Endothelial cell of umbilical vein (primary cell): ENCODE measurements at places on chromosomes 6 and 20. TPM values are rescaled to one million over a fixed set of nuclear protein-coding genes. Genes with fewer than 3 reads are reported as not detected.

DNA sequence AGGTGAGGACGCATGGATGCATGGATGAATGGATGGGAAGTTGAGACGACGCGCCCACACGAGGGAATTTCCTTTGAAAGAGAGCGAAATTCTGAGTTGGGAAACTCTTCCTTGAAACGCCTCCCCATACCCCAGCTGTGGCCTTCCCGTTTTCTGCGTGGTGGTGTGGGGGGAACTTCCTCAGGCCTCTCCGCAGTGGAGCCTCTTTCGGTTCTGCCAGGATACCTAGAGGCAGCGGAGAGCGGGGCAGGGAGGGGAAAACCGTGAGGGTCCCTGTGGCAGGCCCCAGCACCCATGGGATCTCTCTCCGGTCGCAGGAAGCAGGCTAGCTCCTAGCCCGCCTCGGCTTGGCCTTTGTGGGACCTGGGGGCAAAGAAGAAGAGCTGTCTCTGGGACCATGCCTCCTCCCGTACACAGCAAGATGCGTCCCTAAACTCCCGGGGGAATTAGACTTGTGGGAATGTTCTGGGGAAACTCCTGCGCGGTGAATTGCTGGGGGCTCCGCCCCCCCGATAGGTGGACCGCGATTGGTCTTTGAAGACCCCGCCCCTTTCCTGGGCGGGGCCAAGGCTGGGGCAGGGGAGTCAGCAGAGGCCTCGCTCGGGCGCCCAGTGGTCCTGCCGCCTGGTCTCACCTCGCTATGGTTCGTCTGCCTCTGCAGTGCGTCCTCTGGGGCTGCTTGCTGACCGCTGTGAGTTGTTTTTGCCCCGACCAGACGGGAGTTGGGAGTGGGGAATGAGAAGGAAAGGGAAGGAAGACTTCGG is at the start of gene CD40:
TSS of gene CD40 (plus strand) at position 611 of the 764 bp plus-strand sequence. CDS start at position 641, 30 bp downstream.
- peak; percentile 84 for DNase-seq

GRCh38 chr6:654136-654535 is 2.8 kb downstream of the HUS1B start:
- DNase-seq: peak; percentile 10

DNA sequence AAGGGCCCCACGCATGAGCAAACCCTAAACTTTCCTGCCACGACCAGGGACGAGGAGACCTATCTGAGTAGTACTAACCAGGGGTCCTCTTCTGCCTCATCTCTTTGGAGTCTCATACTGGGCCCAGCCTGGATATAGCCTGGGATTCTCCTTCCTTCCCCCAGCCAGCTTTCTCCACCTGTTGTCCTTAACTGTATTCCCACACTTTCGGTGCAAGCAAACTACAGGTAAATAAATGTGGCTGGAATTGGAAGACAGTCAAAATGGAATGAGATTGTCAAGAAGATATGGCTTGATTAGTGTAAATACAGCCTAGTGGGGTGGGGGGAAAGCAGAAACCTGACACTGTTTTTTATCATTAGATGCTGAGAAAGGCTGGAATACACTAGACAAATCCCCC is 23.5 kb upstream of the LY86 start:
- no peak for DNase-seq

GRCh38 chr20:33282991-33283555 is at the start of gene BPIFB1:
Gene BPIFB1 (plus strand): TSS chr20:33283214. CDS start chr20:33286074, 2,860 bp downstream.
- DNase-seq: no peak

DNA sequence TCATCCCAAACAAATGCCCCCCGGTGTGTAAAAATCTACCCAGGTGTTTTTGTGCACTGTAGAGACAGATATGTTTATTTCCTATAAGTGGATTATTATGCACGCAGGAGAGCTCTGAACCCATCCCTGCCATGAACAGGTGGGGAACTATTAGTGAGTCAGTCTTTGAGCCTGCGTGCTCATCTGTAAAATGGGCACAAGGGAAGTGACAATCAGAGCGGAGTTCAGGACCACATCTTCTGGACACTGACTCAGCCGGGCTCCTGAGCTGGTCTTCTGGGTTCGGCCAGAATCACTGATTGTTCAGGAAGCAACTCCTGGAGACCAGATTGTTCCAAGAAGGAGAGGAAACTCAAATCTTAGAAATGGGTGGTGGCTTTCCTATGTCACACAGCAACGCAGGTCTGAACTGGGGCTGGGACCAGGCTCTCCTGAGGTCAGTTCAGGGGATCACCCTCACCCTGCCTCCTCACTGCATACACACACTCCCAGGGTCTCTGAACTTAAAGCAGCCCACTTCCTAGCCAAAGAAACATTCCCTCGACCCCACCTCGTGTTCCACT is 27.3 kb upstream of the TGM2 start:
- DNase-seq: no peak

DNA sequence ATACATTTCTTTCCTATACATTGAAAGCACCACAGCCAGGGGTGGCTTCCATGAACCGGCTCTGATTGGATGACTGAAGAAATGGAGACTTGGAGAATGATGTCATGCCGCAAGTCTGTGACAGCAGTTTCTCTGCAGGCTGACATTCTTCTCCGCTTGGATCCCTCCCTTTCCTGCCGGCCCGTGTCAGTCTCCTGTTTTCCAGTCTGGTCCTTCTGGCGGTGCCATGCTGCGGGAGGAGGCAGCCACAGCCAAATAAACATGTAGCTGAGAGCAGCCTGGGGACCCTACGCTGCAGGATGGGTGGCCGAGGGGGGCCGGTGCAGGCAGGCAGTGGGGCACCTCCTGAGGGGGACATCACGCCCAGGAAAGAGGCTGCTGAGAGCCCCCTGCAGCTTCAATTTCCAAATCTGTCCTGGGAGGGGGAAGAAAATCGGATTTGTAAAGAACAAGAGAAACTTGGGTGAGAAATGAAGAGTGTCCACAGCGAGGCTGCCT is 178.0 kb downstream of the TAF4 start:
- DNase-seq: no peak

DNA sequence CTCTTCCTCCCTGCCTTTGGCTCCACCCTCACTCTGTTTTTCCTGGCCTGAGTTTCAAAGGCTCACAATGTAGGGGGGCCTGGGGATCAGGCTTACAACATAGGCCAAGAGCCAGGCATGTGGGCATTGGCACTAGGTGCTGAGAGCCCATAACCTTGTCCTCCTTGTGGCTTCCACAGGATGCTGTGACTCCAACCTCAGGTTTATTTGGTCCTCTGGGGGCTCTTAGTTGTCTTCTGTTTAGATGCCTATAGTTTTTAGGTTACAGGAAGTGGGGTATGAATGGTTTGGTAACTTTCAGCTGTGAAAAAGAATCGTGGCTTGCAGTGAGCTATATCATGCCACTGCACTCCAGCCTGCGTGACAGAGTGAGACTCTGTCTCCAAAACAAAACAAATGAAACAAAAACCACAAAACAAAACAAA is 25.6 kb downstream of the MMP24 start:
- no peak for DNase-seq

DNA sequence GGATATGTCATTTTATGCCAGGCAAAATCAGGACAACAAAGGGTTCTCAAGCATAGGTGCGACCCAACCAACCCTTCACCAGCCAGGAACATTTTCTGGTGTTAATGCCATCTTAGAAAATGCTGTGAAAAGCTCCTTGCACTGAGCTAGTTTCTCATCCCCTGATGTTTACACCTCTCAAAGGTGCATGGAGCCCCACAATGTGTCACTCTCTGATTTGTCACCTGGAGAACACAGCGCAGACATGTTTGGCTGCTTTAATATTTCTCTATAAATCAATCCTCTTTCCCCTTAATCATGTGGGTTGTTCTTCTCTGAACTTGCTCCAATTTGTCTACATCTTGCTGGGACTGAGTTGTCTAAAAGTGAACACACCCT is 244.3 kb downstream of the TSHZ2 start:
- no peak for DNase-seq

DNA sequence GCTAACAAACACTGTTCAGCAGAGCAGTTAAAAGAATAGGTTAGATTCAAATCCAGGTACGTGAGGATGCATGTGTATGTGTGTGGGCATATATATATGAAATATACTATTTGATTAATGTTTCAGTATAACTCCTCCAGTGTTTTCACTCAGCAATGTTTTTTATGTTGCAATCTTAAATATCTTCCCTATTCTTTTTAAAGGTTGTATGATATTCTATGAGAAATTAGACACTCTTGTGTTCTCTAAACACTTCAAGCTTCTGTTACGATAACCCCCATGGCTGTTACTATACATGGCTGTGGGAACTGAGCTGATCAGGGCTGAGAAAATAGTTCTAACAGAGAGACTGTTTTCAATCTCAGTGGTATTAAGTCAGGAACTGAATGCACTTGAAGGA is 421.0 kb downstream of the CBLN4 start:
- DNase-seq: no peak

The TFAP2D gene
- total RNA-seq: not detected in 2 replicates

The SERPINB1 gene
- 23.3 and 24.0 TPM in 2 replicates for total RNA-seq

The LST1 gene
- total RNA-seq: 1.00 and 2.0 TPM in 2 replicates

DNA sequence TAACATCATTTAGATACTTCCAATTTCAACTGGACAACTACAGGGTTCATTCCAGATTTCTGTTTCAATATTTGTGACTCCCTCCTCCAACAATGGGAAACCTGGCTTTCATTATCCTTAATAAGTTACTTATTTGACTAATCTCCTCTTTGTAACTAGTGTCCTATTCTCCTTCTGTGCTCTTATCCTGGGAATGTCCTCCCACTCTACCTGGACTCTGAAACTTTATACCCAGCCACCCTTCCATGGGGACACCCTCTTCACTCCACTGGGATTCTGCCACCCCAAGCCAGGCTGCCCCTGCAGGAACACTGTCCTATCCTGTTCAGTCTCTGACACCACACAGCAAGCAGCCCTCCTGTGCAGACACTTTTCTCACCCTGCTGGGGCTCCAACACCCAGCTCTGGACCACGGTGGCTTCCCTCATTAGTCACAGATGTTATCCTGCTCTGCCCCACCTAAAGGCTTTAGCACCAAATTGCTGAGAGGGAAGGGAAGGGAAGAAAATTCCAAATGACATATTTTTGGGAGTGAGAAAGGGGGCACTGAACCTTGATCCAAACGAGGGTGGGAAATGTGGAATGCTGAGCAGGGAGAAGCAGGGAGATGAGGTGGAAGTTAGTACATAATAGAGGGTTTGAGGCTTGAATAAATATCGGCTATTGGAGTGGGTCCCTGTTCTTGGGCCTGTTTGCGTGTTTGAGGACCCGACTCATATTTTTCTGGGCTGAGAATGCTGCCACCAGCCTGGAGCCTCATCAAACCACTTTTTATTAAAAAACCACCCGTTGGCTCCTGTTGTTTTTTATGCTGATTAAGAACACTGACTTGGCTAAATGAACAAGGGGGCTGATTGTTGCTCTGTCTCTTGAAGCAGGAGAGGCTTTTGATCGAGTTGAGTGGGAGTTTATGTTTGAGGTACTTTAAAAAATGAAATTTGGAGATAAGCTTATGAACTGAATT is 54.0 kb upstream of the AKIRIN2 start:
- no peak for DNase-seq

DNA sequence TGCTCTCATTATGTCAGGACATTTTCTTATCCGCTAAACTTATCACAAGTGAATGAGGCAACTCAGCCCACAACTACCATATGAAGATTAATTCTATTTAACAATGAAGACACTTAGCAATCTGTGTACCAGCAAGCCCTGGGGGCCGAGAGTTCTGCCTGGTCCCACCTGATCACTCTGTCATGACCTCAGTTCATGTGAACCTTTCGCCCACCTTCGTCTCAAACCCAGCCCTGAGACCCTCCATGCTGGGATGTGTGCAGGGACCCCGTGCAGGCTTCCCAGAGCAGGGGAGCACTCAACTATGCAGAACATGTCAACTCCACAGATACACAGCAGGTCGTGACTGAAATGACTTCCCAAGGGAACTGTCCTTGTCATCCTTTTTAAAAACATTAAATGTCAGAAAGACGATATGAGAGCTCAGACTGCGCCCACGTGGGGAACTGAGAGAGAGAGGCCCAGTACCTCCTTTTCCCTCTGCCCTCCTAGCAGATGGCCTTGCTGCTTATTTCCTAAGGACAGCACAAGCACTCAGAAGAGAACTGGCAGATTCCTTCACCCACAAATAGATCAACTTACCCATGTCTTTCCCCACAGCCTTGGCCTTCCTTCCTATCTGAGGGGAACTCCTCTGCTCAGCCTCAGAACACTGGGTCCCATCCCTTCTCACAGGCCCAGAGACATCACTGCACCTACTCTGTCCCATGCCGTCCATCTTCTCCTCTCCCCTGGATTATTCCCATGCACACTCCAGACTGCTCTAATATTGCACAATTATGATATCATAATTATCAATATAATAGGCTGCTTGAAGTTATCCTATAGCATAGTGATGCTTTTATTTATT is 11.5 kb downstream of the ABHD12 start:
- DNase-seq: no peak

The PLN gene
- total RNA-seq: not detected in 2 replicates

DNA sequence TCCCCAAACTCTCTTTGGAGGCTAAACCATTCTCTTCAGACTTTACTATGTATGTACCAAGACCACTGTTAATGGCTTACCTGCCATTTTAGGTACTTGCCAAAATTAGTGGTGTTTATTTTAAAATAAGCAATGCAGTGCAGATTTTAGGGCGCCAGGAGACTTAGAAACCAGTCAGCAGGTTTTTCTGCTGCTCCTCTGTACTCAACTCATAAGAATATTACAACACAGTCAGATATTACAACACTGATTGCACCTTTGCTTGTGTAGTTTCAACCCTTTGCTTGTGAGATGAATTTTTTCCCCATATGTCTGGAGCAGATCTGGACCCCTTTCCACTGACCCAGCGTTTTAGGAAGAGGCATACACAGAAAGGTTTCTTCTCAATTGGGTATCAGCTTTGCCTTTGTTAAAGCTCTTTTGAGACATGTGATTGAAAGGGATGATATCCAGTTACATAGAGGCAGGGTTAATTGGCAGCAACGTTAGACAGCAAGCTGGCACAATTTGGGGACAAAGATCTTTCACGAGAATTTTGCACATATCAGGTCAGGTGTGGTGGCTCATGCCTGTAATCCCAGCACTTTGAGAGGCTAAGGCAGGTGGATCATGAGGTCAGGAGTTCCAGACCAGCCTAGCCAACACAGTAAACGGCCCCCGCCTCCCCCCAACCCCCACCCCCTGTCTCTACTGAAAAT is 6.2 kb downstream of the TTPAL start:
- no peak for DNase-seq

DNA sequence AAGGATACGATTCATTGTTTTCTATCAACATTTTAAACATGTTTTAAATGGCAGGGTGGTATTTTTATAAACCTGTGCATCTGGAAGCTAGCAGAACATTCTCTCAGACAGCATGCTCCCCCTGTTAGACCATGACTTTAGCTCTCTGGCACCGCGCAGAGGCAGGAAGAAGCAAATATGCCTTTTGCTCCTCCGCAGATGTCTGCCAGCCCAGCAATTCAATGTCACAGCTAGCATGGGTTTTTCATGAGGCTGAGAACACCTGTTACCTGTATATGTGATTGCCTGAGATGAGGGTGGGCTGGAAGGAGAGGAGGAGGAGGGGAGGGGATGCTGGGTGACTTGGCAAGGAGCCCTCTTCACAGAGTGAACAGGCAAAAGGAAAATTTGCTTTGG is 6.7 kb downstream of the MTCH1 start:
- peak; percentile 47 for DNase-seq

- DNase-seq: no peak
Measured at GRCh38 chr6:40917603-40918002, 121.4 kb downstream of the UNC5CL start.
